Osteoblast (primary cell): ENCODE measurements at places on chromosomes 6 and 20. TPM values are rescaled to one million over a fixed set of nuclear protein-coding genes. Genes with fewer than 3 reads are reported as not detected.
A peak's percentile ranks its signal among the peaks of the same experiment; 100 is the strongest.

- DNase-seq = no peak
Observed at GRCh38 chr6:162940426-162940825, 212.7 kb downstream of the PACRG start.

DNA sequence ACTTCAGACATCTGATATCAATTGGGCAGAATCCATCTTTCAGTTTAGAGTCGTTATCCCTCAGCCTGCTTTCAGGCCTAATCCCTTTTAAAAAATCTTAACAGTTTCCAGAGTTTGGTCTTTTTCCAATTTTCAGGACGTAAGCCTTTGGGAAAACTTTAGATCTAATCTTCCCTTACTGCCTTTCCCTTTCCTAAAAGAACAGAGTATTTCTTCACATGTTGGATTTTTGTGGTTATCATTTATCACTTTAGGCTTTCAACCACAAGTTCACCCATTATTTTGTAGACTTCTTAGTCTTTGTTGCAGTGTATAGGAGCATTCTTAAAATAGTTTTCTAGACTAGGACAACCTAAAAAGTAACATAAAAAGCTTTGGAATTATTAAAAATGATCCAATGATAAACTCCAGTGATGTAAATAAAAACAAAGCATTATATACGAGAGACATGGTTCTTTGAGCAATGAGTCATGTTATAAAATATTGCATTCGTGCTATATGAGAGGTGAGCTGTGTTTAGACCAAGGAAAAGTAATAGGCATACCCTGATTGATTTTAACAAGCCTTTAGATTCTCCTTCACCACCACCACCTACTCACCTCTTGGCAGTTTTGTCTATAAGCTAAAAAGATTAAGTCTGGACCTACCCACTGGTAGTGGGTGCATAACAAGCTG lies 90.4 kb upstream of the MCHR2 start:
- DNase-seq = no peak

DNA sequence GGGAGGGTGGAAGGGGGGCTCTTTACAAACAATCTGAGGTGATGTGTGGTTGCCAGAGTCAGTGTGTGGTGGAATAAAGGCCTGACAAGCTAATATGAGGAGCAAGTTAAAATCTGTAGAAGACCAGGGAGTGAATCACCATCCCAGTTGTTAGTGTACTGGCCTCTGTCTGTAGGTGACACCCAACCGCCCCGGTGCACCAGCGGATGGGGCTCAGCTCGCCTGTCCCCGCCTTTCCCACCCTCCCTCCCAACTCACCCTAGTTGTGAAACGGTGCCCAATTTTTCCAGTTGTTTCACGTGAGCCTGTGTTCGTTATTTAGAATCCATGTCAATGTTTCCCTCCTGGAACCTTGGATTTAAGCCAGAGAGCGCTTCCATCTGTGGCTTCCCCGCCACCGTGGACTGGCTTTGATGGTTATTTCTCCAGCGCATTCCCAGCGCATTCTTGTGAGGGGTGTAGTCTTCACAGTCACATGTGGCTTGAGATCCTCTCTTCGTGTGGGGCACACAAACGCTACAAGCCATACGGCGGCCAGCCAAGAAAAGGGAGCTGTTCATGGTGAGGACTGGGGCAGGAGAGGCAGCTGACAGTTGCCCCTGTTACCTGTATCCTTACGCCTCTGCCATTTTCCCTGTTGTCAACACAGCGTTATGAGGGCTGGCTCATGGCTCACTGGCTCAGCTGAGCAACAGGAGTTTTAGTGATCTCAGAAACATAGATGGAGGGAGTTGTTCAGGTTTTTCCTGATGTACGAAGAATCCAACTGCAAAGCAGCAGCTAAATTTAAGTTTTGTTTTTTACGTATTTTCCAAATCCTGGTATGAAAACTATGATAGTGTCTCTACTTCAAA lies 137.6 kb downstream of the ZDHHC14 start:
- no peak for DNase-seq

DNA sequence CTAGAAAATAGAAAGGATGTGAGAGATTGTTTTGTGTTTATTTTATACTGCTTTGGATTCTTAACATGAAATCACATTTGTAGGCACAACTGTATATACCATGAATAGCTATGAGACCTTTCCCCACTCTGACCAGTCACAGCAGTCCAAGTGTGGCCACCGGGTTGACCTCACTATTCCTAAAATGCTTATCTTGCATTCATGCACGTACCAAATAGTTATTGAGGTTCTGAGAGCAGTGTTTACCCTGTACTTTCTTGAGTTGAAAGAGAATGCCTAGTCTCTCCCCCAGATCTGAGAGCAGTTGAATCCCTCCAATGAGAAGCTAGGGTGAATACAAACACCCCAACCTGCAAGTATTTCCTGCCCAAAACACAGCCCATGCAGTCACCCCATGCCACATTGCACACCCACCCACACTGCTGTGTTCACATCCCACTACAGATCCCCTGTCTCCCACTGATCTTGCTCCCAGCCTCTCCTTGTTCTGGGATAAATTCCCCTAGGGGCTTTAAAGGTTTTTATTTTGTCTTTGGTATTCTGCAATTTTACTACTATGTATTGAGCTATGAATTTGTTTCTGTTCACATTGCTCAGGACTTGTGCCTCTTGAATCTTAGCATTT lies 51.6 kb downstream of the GOPC start:
- DNase-seq = peak; percentile 23

GRCh38 chr20:52619671-52620070 lies 352.5 kb upstream of the TSHZ2 start:
- DNase-seq = no peak

DNA sequence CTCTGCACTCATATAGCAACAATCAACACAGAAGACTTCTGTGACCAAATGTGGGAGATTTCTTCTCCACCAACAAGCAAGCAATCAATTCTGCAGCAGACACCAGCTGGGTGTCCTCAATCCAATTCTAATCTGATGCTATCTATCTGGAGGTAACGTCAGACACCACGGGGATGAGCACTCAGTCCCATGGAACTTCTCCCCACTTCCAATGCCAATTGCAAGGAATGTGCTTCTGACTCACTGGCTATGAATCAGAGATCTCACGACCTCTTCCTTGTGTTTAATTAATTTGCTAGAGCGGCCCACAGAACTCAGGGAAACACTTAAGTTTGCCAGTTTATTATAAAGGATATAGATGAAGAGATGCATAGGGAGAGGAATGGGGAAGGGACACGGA lies 103.5 kb upstream of the SIRPG start:
- peak; percentile 77 for DNase-seq

DNA sequence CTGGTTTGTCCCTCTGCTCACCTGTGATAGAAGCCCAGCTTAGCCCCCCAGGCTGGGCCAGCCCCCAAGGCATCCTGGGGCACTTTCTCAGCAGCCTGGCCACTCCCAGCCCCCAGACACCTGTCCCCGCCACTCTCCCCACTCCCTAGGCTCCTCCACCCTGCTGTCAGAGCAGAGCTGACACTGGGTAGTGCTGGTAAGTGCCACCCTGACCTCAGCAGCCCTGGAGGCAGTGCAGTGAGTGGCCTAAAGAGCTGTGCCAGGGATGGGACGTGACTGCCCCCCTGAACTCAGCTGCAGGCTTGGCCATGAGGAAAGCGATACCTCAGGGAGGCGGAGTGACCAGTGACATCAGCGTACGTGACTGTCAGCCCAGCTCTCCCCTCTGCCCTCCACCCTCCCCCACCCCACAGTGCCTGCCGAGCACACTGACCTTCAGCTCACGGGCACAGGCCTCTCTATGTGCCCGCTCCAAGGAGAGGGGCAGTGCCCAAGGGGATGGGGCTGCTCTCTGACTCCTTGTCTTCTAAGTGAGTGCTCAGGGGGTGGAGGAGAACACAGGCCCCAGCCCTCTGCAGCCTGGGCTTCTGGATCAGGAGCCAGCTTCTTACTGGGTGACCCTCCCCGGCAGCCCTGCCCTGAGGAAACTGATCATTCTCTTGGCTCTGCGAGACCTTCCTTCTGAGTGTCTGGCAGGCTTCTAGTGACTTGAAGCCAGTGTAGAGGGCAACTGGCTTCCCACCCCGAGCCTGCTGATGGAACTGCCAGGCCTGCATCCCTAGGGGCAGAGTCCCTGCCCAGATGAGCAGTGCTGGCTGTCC lies 172.7 kb downstream of the MRPL14 start:
- no peak for DNase-seq

- peak; percentile 63 for DNase-seq
Observed at GRCh38 chr6:142692942-142693341, 252.0 kb downstream of the HIVEP2 start.

GRCh38 chr6:160055813-160056212 lies 65.8 kb upstream of the SLC22A1 start:
- DNase-seq = no peak

- DNase-seq = no peak
Observed at GRCh38 chr20:21272679-21273078, 30.5 kb upstream of the XRN2 start.

DNA sequence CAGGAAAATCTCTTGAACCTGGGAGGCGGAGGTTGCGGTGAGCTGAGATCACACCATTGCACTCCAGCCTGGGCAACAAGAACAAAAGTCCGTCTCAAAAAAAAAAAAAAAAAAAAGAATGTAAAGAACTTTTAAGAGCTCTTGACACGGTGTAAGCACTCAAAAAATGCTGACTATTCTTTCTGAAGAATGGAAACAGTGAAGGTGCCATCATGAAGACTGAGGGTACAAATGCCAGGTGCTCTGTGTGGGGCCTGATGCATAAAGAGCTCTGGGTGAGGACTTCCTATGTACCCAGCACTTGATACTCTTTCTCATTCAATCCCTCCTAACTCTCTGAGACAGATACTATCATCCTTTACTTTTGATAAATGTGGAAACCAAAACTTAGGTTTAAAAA lies 45.0 kb upstream of the ENPP5 start:
- peak; percentile 17 for DNase-seq

- peak; percentile 59 for DNase-seq
Observed at GRCh38 chr6:100453701-100454521, 10.8 kb downstream of the SIM1 start.

GRCh38 chr20:50610212-50610718 lies 81.1 kb downstream of the RIPOR3 start:
- DNase-seq = peak; percentile 92

DNA sequence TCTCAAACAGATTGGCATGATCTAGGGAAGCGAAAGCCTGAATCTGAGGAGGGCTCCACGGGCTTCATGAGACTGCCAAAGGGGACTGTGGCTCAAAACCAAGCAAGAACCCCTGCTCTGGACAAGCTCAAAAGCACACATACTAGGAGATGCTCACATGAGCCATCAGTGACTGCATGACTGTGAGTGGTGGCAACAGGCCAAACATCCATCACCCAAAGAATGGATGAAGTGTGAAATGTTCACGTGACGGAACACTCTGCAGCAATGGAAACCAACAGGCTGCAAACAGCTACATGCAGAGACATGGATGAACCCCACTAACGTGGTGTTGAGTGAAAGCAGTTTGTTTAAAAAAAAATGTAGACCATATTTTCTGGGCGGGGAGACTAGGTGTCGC lies 136.3 kb downstream of the PREX1 start:
- peak; percentile 34 for DNase-seq

DNA sequence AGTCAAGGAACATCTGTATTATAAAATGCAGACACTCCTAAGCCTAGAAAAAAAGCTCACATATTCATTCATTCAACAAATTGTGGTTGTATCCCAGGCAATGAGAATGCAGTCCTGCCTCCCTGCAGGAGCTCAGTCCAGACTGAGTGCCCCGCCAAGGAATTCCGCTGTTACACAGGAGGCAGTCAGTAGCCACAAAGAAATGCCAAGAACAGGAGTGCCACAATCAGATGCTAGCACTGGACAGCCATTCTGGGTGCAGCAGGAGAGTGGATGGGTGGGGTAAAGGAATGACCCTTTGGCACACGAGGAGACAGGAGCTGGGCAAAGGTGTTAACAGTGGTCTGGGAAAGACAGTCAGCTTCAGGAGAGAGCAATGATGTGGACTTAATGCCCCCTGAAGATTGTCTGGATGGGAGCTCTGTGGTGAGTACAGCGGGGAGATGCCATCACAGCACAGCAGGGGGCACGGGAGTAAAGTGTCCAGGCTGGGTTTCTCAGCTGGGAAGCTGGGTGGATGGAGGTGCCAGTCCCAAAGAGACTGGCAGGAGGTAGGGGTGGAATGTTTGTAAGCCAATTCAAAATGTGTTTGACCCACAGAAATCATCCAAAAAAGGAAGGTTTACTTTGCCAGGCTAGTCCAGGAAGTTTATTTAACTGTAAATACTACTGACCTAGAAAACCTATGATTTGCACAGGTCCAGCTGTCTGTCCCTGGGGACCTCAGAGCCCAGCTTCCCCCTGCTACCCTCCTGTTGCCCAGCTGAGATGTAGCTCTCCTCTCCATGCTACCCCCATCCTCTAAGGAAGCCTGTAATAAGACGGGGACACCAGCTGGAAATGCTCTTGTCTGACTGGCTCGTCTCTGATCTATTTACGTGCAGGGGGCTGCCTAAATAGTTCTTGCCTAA lies 84.1 kb downstream of the SLC23A2 start:
- DNase-seq = no peak

DNA sequence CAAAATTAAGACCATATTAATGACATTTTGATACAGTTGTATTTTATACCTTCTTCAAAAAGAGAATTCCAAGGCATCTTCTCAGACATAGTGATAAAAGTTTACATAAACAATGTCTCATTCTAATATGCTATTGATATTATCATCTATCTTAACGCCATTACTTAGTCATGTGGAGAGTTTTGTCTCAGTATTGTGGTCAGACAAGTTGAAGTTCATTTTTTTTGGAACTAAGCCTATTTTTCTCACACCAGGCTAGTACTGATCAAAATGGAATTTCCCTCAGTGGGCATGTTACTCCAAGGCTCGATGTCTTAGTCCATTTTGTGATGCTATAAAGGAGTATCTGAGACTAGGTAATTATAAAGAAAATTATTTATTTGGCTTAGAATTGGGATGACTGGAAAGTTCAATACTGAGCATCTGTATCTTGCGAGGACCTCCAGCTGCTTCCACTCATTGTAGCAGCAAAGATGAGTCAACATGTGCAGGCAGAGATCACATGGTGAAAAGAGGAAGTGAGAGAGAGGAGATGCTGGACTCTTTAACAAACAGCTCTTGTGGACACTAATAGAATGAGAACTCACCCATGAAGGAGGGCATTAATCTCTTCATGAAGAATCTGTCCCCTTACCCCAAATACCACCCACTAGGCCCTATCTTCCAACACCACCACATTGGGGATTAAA lies 825.5 kb upstream of the MANEA start:
- DNase-seq = no peak

DNA sequence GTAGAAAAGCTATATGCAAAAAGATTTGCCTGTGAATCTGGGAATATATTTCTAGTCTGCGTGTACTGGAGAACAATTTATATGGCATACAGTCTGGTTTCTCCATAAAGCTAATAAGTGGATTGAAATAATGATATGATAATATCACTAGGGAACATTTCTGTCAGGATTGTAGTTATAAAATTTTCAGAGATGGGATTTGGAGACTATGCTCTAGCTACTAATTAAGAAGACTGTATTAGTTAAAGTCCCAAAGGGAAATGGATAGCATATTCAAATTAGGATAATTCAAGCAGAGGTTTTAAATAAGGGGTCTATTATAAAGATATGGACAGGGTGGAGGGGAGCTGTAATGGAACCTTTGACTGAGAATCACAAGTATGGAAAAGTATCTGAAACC lies 7.2 kb upstream of the STX11 start:
- DNase-seq = no peak

- DNase-seq = no peak
Observed at GRCh38 chr6:101150226-101150625, 243.3 kb upstream of the GRIK2 start.

The SMLR1 gene
- not detected in 2 replicates for total RNA-seq

The DOK5 gene
- total RNA-seq = 12.7 and 14.1 TPM in 2 replicates

The BIRC7 gene
- total RNA-seq = under 0.01 and 0.29 TPM in 2 replicates

The ABCC10 gene
- 26.4 and 27.1 TPM in 2 replicates for total RNA-seq

The BPIFB2 gene
- total RNA-seq = not detected in 2 replicates

The SMPDL3A gene
- 22.7 and 23.5 TPM in 2 replicates for total RNA-seq

The VIP gene
- not detected in 2 replicates for total RNA-seq

The SNPH gene
- total RNA-seq = 9.4 and 10.0 TPM in 2 replicates

The GUCA1A gene
- not detected in 2 replicates for total RNA-seq

The HSPA1A gene
- 33.3 and 36.9 TPM in 2 replicates for total RNA-seq

The KIAA0408 gene
- 1.8 and 2.5 TPM in 2 replicates for total RNA-seq
